ENCODE measurements at places on chromosomes 16 and 17.

GRCh38 chr17:65532101-65532890 is 29.2 kb downstream of the AXIN2 start:
- DNase-seq = no peak

DNA sequence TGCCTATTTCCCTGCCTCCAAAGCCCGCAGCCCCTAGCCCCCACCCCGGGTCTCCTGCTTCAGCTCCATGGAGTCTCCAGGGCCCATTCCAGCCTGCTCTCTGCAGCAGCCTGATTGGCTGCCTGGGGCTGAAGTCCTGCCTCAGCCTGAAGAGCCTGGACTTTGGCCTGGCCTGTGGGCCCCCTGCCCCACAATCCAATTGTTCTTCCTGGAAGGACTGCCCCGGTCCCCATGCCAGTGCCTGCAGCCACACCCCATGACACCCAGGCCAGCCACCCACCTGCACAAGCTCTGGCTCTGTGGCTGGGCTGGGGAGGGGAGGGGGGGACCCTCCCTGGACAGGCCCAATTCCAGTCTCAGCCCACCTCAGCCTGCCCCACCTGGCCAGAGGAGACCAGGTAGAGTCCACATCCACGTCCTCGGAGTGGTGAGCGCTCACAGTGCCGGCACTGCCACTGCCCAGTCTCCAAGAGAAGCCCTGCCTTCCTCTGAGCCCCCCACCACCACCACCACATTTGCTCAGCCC is 12.3 kb downstream of the ENPP7 start:
- DNase-seq = no peak

DNA sequence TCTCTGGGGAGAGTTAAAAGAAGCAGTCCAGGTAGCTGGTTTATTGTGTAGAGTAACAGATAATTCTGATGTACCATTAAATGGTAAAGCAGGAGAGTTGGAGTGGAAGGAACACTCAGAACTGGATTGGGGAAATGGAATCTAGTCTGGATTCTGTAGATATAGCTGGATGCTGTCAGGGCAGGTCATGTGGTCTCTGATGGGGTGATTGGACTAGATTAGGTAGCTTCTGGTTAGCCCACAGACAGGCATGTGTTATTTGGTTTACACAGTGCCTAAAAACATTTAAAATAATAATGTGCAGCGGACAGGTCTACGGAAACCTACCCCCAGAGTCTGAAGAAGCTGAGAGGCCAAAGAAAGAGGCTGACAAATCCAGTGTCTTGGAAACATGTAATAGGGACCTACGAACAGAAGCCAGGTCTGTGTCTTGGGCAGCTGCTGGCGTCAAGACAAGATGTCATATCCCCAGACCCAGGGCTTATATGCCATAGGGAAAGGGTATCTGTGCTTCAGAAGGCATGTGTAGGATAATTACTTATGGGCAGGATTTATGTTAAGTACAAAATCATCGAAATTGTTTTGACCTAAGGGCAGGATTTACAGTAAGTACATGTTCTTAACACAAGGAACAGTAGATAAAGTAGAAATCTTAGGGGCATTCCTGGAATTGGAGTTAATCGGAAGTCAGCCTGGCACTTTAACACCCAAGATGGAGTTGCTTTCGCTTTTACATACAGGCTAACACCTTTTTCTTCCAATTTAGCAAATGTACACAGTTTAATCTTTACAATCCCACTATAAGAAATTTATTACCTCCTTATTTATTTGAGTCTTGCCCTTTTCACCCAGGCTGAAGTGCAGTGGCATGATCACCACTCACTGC is 12.4 kb downstream of the LUC7L3 start:
- no peak for DNase-seq

DNA sequence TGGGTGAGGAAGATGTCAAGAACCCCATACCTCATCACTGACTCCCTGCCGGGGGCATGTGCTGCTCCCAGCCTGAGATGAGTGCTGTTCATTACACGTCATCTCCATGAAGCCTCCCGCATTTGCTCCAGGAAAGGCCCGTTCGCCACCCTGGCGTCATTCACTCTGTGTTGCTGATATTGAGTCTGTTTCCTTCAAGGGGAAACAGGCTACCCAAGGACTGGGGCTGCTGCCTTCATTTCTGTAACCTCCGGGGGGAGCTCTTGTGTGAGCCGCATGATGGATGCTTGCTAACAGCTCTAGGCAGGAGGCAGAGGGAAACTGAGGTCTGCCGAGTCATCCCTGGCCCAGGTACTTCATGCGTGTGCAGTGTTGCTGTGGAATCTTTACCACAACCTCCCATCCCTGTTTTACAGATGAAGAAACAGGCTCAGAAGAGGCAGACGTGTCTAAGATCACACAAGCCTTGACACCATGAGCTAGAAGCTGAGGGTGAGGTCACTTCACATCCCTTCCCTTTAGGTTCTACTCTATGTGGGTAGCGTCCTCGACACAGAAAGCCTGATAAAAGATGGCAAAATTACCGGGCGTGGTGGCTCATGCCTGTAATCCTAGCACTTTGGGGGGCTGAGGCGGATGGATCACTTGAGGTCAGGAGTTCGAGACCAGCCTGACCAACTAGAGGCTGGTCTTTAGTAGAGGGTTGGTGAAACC is 3.5 kb upstream of the ARMC5 start:
- peak; percentile 40 for DNase-seq

DNA sequence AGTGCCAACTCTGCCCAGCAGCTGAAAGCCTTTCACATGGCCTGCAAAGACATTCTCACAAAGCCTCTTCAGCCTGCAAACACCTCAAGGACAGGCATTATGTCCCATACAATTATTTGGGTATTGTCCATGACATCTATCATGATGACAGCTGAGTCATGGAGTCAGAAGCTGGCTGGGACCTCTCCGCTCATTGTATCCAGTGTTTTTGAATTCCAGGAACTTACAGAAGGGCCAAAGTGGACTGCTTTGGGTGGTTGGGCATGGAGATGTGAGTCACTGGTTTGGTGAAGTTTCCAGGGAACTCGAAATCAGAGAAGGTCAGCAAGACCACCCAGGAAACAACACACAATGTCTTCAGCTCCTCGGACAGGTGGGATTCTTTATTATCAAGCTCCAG is 188.6 kb upstream of the CCL2 start:
- DNase-seq = no peak

DNA sequence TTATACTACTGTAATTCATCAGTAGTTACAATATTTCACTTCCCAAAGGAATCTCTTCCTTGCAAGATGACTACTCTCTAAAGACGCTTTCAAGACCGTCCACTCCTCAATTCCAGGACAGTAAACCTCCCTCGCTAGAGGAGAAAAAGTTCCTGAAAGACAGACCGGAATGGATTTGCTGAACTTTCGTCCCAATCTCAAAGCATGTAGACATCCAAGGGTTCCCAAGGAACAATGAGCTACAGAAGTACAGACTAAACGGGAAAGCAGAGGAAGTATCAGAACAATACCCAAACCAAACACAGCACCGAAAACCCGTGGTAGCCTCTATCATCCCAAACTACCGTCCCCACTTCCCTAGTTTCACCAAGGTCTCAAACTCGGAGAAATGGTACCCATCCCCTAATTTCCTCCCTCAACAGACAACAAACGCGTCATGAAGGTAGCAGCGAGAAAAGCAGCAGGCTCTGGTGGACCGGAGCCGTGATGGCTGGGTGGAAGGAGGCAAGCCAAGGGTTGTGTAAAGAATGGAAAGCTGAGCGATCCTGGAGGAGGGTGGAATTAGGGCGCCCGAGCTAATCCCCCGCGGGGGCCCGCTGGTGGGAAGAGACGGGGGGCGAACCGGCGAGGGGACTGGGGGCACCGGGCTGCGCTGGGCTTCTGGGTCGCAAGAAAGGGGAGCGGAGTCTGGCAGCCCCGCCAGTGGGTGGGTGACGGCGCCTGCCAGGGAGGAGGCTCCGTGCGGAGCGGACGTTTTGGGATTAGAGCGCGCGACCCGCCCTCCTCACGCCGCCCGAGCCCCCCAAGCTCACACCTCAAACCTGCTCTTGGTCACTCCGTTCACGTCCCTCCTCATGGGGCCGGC is 647 bp downstream of the FBXL20 start:
- DNase-seq = no peak

- peak; percentile 76 for DNase-seq
Observed at GRCh38 chr17:58249270-58250133, 11.1 kb downstream of the LPO start.

DNA sequence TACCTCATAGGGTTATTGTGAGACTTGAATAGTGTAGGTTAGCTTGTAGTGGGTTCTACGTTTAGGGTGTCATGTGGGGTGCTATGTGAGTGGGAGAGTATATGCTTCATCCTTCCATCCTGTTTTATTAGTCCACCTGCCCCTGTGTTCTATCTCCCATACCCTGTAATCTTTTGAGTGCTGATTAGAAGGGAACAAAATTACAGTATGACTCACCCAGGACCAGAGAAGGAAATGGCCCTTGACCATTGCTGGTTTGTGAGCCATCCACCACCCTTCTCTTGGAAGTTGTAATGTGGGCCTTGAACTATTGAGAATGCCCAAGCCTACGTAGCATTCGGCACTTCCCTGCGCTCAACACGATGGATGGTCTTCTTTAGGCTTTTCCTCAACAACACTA is 17.1 kb downstream of the SAP30BP start:
- no peak for DNase-seq

DNA sequence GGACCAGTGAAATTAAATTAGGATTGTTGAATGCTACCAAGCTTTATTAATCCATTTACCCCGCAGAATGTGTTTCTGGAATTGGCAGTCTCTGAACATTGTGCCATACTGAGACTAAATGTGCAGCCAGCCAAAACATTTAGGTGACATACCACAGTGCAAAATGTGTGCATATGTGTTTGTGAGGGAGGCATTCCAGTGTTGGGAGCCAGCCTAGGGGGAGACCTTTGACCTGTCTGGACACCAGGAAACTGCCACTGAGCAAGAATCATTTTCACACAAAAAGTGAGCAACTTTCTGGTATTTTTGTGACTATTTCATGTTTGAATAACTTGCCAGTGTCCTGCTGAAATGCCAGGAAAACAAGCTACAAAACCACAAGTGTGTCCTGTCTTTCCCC is 64.7 kb upstream of the SLC12A3 start:
- DNase-seq = no peak

DNA sequence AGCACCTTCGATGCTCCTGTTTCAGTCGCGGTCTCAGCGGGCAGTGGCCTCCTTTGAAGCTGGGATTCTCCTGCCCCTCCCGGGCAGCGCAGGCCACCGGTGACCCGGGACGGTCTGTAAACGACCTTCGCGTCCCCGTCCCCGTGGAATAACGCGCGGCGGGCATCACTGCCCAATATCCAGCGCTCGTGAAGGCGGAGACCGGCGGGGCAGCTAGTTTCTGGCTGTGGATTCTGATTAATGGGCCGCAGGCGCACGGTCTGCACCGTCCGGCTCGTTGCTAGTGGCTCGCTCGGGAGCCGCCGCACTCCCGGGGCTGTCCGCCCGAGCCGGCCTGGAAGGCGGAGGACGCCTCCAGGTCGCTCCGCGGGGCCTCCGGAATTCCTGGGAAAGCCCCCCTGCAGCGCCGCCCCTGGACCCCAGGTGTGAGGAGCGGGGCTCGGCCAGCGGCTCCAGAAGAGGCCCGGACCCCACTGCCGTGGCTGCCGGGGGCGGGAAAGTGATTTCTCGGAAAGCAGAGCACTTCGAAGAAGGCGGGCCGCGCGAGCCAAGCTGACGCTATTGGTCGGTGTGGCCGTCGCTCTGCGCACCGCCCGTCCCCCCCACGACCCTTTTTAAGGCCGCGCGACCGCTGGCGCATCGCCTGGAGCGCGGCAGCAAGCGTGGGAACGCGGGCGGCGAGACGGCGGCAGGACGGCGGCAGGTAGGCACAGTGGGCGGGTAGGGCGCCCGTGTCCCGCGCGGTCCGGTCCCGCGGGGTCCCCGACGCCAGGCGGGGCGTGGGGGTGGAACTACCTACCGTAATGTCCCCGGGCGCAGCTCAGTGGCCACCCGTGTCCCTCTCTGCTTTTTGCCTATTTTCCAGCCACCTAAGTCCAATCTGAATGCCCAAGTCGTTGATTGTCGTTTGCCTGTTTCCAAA is at the start of gene IRF8:
Gene IRF8 (plus strand): TSS at position 642 of the 922 bp plus-strand sequence. CDS start 3,854 bp downstream, outside the sequence.
- DNase-seq = peak; percentile 96

GRCh38 chr16:50881956-50882355 is 140.1 kb downstream of the CYLD start:
- DNase-seq = no peak

- DNase-seq = no peak
Observed at GRCh38 chr16:50627419-50627818, 53.7 kb downstream of the SNX20 start.

GRCh38 chr17:77281122-77281903 is 140.5 kb downstream of the SEC14L1 start:
- DNase-seq = peak; percentile 68

DNA sequence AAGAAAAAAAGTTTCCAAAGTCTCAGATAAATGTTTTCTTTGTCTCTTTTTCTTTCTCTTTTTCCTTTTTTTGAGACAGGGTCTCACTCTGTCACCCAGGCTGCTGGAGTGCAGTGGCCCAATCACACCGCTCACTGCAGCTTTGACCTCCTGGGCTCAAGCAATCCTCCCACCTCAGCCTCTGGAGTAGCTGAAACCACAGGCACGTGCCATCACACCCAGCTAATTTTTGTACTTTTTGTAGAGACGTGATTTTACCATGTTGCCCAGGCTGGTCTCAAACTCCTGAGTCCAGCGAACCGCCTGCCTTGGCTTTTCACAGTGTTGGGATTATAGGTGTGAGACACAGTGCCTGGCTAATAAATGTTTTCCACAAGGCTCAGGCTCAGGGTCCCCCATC is 53.3 kb upstream of the KSR1 start:
- DNase-seq = no peak

- no peak for DNase-seq
Observed at GRCh38 chr17:76088041-76088867, 9.3 kb downstream of the ZACN start.

DNA sequence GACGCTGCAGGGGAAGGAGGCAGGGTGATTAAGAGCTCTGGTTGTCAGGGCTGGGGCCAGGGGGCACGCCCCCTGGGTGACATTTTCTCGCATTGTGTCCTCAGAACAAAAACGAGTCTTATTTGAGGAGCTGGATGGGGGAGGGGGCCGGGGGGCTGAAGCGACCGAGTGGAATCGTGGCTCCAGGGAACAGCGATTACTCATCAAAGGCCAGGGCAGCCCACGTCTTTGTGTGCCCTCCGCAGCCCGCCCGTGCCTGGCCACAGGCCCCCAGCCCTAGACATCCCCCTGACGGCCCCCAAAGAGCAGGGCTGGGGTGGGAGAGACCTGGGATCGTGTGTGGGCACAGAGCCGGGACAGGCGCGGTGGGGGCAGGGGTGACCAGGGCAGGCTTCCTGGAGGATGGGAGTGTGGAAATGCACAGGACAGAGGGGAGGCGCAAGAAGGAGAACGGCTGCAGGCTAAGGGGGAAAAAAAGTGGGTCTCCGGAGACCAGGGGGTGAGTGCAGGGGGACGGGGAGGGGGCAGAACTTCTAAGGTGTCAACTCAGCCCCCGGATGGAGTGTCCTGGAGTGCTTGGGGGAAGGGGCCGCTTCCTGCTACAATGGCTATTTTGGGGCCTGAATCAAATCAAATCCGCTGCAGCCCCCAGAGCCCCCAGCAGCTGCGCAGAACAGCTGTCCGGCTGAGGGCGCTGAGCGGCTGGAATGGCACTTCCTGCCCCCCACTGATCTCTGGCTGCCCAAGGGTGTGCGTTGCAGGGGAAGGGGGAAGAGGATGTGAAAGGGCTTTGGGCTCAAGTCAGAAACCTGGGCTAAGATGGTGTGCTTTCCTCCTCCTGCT is 24.0 kb upstream of the PHB1 start:
- no peak for DNase-seq

All from inflammatory macrophage treated with lipopolysaccharide for 1 hour (primary cell).